ENCODE measurements at places on chromosomes 5 and 9. TPM values are rescaled to one million over a fixed set of nuclear protein-coding genes. Genes with fewer than 3 reads are reported as not detected.
A peak's percentile ranks its signal among the peaks of the same experiment; 100 is the strongest.

GRCh38 chr5:106843812-106844416 lies 826.8 kb downstream of the EFNA5 start:
- peak; percentile 14 for DNase-seq

GRCh38 chr5:173328844-173329490 lies 753 bp upstream of the STC2 start:
- DNase-seq: peak; percentile 56

- DNase-seq: peak; percentile 79
Measured at GRCh38 chr5:168931638-168932345, 352.6 kb upstream of the PANK3 start.

GRCh38 chr5:142549834-142550233 lies 136.1 kb downstream of the FGF1 start:
- DNase-seq: no peak

DNA sequence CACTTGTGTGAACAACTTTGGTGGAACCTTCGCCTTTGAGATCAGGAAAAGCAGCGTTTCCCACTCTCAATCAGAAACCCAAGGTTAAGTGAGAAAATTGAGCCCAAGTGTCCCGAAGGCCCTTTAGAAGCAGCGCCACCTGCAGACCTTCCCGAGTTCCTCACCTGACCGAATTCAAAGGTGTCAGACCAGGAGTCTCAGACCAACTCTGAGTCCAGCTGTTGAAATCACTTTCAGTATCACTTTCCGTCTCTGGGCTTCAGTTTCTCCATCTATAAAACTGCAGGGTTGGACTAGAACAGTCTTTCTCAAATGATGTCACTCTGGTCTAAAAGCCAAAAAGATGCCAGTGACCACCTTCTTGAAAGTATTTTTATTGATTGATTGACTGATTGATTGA lies 31.7 kb upstream of the GRHPR start:
- DNase-seq: no peak

DNA sequence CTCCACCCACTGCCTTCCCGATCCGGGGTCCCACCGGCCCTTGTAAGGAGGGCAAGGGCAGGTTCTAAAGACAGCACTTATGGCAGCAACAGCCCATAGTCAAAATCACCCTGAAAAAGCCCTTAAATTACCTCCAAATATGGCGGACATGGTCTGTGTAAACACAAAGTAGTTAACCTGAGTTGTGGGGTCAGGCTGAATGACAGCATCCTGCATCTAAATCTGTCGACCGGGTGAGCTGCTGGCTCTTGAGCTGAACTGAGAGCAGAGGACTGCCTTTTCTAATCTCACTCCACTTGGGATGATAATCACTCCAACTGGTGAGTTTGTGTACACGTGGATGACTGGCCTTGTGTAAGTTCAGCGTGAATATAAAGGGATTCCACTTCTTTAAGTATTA lies 249.6 kb downstream of the DENND1A start:
- DNase-seq: no peak

DNA sequence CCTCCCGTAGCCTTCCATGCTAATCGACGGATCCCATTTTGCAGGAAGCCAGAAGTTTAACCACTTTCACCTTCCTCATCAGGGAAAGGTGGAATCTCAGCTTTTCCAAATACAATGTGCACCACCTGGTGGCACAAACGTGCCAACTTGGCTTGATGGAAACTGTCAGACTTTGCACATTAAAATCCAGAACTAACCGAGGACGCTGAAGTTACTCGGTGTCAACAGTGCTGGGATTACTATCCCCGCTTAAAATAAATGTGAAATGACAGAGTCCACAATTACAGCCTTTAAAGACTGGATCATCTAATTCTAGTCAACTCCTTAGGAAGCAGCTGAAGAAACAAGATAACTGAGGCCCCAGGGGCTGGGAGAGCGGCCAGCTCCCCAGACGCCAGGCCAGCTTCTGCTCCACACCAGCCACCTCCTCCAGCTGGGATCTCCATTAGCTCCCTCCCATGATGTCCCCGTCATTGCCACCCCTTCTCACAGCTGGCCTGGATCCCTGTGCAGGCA lies 50.1 kb upstream of the RETREG1 start:
- DNase-seq: no peak

- DNase-seq: peak; percentile 33
Measured at GRCh38 chr9:120688758-120689157, 25.5 kb downstream of the MEGF9 start.

- DNase-seq: peak; percentile 21
Measured at GRCh38 chr9:137406876-137407589, 15.9 kb downstream of the EXD3 start.

GRCh38 chr5:139232147-139232724 lies 34.1 kb upstream of the SIL1 start:
- no peak for DNase-seq

GRCh38 chr9:76559286-76559685 lies 100.3 kb downstream of the GCNT1 start:
- no peak for DNase-seq

GRCh38 chr9:3916411-3916810 lies 383.5 kb downstream of the GLIS3 start:
- no peak for DNase-seq

- peak; percentile 80 for DNase-seq
Measured at GRCh38 chr9:86079865-86080469, 19.4 kb downstream of the GOLM1 start.

DNA sequence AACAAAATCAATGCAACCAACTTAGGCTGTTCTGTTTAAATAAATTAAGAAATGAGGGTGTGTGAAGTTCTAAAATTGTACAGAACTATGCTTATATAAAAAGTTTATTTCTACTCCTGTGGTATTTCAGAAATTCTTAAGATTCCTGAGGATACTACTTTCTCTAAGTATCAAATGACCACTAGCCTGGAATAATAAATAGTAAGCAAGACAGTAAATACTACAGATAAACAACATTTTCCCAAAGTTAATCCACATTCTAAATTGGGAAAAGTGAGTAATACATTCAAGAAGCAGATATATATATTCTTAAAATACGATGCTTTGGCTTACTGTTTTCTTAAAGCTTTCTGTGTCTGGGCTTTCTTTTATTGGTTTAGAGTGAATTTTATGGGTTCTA lies 29.5 kb downstream of the CCNH start:
- DNase-seq: peak; percentile 33

DNA sequence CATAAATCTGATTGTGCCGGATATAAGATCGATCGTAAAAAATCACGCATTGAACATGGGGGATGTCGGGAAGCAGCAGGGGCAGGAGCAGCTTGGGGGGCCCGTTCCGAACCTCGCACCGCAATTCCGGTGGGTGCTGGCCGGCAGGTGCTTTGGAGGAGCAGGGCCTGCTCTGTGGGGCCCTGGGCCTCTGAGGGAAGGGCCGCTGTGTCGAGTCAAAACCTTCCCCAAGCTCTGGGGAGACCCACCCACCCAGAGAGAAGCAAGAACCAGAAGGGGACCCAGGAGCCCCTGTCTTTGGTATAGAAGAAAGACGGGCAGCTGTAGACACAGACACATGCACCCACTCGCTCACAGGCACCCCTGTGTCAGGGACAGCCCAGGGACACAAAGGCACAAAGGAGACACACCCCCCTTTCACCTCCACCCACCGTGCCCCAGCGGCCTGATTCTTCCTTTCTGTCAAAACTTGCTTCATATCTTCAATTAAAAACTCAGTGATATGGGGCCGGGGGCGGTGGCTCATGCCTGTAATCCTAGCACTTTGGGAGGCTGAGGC lies 49.4 kb upstream of the ZBTB43 start:
- DNase-seq: no peak

DNA sequence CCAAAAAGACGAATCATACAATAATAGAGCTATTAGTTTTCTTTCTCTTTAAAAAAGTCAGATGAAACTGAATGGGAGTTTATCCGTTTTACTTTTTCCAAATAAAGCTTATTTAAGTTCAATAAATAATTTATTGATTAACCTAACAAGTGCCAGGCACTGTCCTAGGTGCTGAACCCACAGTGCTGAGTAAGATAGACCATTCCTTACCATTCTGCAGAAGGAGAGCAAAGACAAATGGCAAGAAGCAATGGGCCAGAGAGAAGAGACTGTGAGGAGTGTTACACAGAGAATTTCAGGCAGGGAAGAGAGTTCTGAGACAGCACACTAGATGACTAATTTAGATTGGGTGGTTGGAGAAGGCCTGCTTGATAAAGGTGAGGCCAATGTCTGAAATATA lies 127.2 kb downstream of the AUH start:
- DNase-seq: no peak

GRCh38 chr9:5479994-5480694 lies 29.8 kb downstream of the CD274 start:
- DNase-seq: no peak

DNA sequence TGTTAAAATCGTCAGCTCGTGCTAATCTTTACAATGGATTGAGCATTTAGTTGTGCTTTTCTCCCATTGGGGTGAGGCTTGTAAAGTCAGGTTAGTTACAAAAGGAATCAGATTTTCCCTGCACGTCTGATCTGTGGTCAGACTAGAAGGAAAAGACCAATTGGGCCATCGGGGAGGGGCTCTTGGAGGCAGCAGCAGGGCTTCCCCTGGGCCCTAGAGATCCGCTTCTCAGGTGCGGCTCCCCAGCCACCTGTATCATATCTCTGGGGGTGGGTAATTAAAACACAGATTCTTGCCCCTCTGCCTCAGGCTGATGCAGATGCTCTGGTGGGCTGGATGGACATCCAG lies 200.3 kb downstream of the HSPA4 start:
- no peak for DNase-seq

- peak; percentile 90 for DNase-seq
Measured at GRCh38 chr5:142296914-142297417, 27.9 kb downstream of the SPRY4 start.

- no peak for DNase-seq
Measured at GRCh38 chr5:104421431-104421830, 858.8 kb upstream of the NUDT12 start.

DNA sequence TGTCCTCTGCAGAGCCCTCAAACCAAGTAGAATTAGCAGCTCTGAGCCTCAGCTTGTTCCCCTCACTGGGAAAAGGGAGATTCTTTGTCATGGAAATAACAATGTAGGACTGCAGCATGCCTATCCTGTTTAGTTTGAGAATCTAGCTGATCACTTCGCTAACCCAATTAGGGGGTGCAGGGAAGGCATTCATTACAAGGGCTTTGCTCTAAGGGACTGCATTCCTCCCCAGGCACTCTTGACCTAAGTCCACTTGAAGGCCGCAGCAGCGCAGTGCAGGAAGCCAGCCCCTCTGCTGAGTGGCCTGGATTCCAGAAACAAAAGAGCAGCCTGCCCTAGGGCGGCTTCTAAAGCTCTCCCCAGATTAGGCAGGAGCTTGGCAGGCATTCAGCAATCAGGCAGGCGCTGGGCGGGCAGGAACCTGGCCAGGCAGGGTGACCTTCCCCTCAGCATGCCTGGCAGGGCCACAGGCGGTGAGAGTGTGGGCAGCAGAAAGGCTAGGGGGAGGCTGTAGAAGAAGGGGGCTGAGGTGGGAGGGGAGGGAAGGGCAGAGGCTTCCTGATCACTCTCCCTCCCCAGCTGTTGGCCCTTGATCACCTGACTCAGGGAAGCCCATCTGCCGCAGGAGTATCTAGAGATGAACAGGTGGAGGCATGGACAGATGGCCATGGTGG lies 24.8 kb downstream of the CCNJL start:
- peak; percentile 57 for DNase-seq

DNA sequence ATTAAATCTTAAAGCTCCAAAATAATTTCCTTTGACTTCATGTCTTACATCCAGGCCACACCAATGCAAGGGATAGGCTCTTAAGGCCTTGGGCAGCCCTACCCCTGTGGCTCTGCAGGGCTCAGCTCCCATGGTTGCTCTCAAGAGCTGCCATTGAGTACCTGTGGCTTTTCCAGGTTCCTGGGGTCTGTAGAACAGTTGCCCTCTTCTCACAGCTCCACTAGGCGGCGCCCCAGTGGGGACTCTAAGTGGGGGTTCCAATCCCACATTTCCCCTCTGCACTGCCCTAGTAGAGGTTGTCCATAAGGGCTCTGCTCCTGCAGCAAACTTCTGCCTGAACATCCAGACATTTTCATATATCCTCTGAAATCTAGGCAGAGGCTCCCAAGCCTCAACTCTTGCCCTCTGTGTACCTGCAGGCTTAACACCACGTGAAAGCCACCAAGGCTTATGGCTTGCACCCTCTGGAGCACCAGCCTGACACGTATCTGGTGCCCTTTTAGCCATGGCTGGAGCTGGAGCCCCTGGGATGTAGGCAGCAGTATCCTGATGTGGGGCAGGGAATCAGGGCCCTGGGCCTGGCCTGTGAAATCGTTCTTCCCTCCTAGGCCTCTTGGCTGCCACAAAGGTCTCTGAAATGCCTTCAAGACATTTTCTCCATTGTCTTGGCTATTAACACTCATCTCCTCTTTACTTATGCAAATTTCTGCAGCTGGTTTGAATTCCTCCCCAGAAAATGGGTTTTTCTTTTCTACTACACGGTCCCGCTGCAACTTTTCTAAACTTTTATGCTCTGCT lies 185.1 kb downstream of the SMARCA2 start:
- DNase-seq: no peak

DNA sequence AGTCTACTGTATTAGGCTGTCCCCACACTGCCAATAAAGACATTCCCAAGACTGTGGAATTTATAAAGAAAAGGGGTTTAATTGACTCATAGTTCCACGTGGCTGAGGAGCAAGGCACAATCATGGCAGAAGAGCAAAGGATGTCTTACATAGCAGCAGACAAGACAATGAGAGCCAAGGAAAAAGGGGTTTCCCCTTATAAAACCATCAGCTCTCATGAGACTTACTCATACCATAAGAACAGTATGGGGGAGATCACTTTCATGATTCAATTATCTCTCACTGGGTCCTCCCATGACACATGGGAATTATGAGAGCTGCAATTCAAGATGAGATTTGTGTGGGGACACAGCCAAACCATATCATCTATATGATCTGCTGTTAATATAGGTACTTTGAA lies 14.8 kb upstream of the FSTL4 start:
- no peak for DNase-seq

DNA sequence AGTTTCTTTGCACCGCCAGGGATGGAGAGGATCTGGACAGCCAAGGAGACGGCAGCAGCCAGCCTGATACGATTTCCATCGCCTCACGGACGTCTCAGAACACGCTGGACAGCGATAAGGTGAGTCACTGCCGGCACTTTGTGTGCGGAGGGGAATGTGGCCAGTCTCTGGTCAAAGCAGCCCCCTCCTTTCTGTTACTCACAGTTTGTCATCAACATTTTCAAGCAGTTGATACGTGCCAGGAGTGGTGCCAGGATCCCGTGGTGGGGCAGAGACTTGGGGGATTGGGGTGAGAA lies 175.1 kb upstream of the OTULINL start:
- DNase-seq: peak; percentile 97

GRCh38 chr9:99057665-99058625 lies 47.0 kb upstream of the TGFBR1 start:
- peak; percentile 89 for DNase-seq

ACOT12 gene
- not detected for total RNA-seq

TIMD4 gene
- total RNA-seq: not detected

ARSI gene
- total RNA-seq: 23.0 TPM

PCDHGA4 gene
- total RNA-seq: 0.50 TPM

FLT4 gene
- total RNA-seq: 7.2 TPM

ADAMTS16 gene
- total RNA-seq: 11.4 TPM

WNT8A gene
- total RNA-seq: not detected

EQTN gene
- total RNA-seq: not detected

LMX1B gene
- 0.45 TPM for total RNA-seq

CORO2A gene
- total RNA-seq: 11.1 TPM

INSL4 gene
- not detected for total RNA-seq

IL6ST gene
- 158 TPM for total RNA-seq

BARX1 gene
- 0.73 TPM for total RNA-seq
